ENCODE measurements at places on chromosomes 2 and 18.

DNA sequence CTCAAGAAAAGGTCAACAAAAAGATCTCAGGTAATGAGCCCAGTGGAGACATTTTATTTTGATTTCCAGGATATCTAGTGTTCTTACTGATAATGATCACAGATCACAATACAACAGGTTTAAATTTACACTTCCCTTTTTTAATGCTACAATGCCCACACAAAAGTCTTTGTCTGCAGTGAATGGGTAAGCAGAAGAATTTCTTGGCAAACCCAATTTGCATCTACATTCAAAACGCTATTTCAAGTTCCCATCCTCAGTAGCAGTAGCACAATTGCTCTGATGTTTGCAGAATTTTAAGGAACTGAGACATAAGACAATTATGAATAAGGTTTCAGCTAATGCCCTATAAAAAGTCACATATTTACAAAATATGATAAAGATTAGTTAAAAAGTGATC lies 929.4 kb upstream of the PIK3C3 start:
- H3K4me3 ChIP-seq: no peak overlapping the region
- no peak for DNase-seq
- H3K4me1 ChIP-seq: no peaks in the 10 kb centered on the region
- H3K27me3 ChIP-seq: no peaks in the 10 kb centered on the region
- no peak overlapping the region for H3K27ac ChIP-seq

GRCh38 chr18:39886136-39886535 lies 2068.9 kb upstream of the PIK3C3 start:
- H3K4me1 ChIP-seq: no peaks in the 10 kb centered on the region
- DNase-seq: no peak
- no peaks in the 10 kb centered on the region for H3K27me3 ChIP-seq
- H3K36me3 ChIP-seq: no peaks in the 10 kb centered on the region

GRCh38 chr2:74168739-74169138 lies 9.9 kb downstream of the MOB1A start:
- H3K4me1 ChIP-seq: peaks cover 17% of the 10 kb centered on the region
- no peak for DNase-seq

- H3K4me1 ChIP-seq: no peaks in the 10 kb centered on the region
- no peak for DNase-seq
- H3K36me3 ChIP-seq: no peaks in the 10 kb centered on the region
- H3K27me3 ChIP-seq: no peaks in the 10 kb centered on the region
Observed at GRCh38 chr2:241110607-241111439, 8.7 kb upstream of the MTERF4 start.

DNA sequence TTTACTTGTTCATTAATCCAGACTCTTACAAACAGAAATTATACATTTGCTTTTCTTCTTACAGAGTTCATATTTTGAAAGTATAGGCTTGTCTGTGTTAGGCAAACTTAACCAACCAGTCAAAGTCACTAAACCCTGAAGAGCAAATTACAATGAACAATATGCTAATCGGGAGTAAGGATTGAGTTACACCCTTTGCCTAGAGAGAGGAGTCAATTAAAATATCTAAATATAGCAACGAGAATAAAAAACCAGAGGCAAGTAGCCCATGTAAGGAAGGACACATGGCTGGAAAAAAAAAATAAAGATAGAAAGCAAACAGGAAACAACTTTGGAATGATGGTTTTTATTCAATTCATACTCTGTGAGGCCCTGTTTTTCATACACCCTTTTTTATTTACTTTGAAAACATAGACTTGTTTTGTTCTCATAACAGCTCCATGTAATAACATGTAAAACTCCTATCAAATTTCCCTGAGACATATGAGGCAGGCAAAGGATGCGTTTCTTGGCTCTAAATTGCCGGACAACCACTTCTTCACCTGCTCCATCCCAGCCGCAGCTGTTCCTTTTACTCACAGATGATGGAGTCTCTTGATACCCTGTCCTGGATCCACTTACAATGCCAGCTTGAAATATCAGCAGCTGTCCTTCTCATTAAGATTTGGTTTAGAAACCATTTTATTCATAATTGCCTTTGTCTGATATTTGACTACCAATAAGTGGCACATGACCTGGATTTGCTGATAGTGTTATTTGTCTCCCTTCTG lies 767.7 kb upstream of the GCFC2 start:
- no peak overlapping the region for H3K27ac ChIP-seq
- H3K27me3 ChIP-seq: no peaks in the 10 kb centered on the region
- H3K4me1 ChIP-seq: no peaks in the 10 kb centered on the region
- DNase-seq: no peak

GRCh38 chr18:811182-811891 lies 705 bp downstream of the YES1 start:
- H3K36me3 ChIP-seq: no peaks in the 10 kb centered on the region
- H3K27ac ChIP-seq: peak overlapping the region; percentile 89
- peak; percentile 20 for DNase-seq
- peak overlapping the region; percentile 86 for H3K4me3 ChIP-seq

DNA sequence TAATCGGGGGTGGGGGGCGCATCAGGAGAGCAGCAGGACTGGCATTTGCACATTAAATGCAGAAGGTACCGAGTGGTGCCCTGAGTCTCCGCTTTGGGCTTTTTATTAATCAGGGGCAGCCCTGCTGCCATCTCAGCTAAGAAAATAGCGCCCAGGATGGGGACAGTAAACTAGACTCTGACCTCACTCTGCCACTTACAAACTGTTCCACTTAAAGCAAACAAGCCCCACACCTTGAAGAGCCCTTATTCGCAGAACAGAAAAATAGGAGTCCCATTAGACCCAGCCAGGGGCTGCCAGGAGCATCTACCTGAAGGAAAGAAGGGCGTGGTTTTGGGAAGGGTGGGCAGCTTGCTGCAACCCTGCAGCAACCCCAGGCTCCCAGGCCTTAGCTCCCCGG lies 165.3 kb downstream of the TNS1 start:
- no peak overlapping the region for H3K4me3 ChIP-seq
- DNase-seq: peak; percentile 37
- H3K36me3 ChIP-seq: peaks cover 54% of the 10 kb centered on the region
- H3K27ac ChIP-seq: peak overlapping the region; percentile 83
- H3K4me1 ChIP-seq: peaks cover 100% of the 10 kb centered on the region

DNA sequence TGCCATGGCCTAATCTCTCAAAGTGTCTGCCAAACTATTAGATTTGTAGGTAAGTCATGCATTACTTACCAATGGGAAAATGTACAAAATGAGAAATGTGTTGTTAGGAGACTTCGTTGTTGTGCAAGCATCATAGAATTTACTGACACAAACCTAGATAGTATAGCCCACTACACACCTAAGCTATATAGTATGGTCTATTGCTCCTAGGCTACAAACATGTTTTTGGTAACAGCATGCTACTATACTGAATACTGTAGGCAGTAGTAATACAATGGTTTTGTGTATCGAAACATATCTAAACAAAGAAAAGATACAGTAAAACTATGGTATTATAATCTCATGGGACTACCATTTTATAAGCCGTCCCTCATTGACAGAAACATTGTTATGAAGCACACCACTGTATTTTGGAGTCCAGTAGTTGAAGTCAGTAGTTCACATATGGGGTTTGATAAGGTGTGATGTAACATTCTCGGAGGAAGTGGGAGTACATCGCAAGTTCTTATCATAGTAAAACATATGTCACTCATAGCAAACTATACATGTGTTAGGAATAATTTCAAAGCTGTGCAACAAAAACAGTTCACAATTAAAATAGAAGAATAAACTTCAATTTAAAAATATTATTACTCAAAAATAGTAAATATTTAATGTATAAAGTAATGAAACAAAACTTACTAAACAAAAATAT lies 12.0 kb upstream of the GTF2A1L start:
- no peaks in the 10 kb centered on the region for H3K36me3 ChIP-seq
- no peaks in the 10 kb centered on the region for H3K27me3 ChIP-seq
- no peak for DNase-seq
- no peak overlapping the region for H3K4me3 ChIP-seq
- H3K27ac ChIP-seq: no peak overlapping the region

GRCh38 chr2:67169417-67170140 lies 227.6 kb upstream of the ETAA1 start:
- no peaks in the 10 kb centered on the region for H3K27me3 ChIP-seq
- no peak overlapping the region for H3K4me3 ChIP-seq
- DNase-seq: no peak
- no peak overlapping the region for H3K27ac ChIP-seq
- no peaks in the 10 kb centered on the region for H3K36me3 ChIP-seq
- H3K4me1 ChIP-seq: no peaks in the 10 kb centered on the region

DNA sequence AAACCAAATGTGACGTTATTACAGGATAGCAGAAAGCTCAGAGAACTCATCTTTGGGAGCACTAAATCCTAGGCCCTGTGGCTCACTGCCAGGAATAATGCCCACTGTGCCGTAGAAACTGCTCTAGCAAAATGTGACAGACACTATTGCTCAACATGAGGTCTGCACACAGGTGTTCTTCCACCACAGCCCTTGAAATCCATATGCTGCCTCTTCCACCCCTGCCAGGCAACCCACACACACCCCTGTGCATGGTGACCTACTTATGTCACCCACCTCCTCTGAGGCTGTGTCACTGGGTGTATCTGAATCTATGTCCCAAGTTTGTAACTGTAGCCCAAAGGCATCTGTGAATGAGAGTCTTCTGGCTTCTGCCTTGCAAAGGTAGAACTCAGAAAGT lies 66.1 kb upstream of the MBOAT2 start:
- H3K27me3 ChIP-seq: no peaks in the 10 kb centered on the region
- no peaks in the 10 kb centered on the region for H3K36me3 ChIP-seq
- no peak for DNase-seq
- H3K4me3 ChIP-seq: no peak overlapping the region
- H3K27ac ChIP-seq: no peak overlapping the region
- no peaks in the 10 kb centered on the region for H3K4me1 ChIP-seq

- H3K27ac ChIP-seq: peak overlapping the region; percentile 70
- H3K36me3 ChIP-seq: no peaks in the 10 kb centered on the region
- H3K27me3 ChIP-seq: no peaks in the 10 kb centered on the region
- no peak overlapping the region for H3K4me3 ChIP-seq
- no peaks in the 10 kb centered on the region for H3K4me1 ChIP-seq
Observed at GRCh38 chr2:85680707-85681371, 12.8 kb upstream of the SFTPB start.

DNA sequence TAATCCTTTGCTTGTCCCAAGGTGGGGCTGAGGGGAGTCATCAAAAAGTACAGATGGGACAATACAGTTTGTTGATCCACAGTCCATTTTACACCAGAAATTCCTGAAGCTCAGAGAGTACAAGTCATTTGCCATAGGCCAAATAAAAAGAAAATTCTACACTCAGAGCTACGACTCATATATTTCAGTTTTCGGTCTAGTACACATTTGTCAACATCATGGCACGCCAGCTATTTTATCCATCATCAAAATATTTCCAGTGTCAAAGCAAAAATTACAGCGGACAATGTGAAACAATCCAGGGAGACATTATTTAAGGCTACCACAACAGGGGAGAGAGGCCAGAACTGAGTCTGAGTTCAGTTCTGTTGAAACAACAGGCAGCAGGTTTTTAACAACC lies 587.5 kb upstream of the DSEL start:
- no peak for DNase-seq
- no peaks in the 10 kb centered on the region for H3K36me3 ChIP-seq
- H3K27ac ChIP-seq: no peak overlapping the region

GRCh38 chr18:13288509-13289133 lies 70.1 kb downstream of the LDLRAD4 start:
- no peak overlapping the region for H3K4me3 ChIP-seq
- H3K4me1 ChIP-seq: peaks cover 22% of the 10 kb centered on the region
- no peaks in the 10 kb centered on the region for H3K27me3 ChIP-seq
- DNase-seq: no peak

DNA sequence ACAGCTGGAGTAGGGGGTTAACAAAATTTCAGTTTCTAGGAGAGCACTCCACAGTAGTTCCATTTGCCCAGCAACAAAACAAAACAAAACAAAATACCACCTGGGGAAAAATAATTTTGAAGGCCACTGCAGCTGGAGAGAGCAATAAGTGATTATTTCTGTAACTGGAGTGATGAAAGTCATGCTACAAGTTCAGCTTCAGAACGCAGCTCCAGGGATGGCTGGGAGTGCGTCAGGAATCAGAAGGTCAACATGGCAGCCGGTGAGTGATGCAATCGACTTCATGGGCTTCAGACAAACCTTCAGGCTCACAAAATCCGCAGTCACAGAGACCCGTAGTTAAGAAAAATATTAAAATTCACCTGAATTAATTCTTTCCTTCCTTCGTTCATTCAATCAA lies 41.0 kb downstream of the ABHD3 start:
- H3K4me3 ChIP-seq: no peak overlapping the region
- no peak for DNase-seq
- H3K36me3 ChIP-seq: peaks cover 8% of the 10 kb centered on the region
- no peaks in the 10 kb centered on the region for H3K27me3 ChIP-seq
- H3K27ac ChIP-seq: no peak overlapping the region
- no peaks in the 10 kb centered on the region for H3K4me1 ChIP-seq

- peaks cover 5% of the 10 kb centered on the region for H3K4me1 ChIP-seq
- H3K36me3 ChIP-seq: no peaks in the 10 kb centered on the region
- no peak overlapping the region for H3K27ac ChIP-seq
- no peaks in the 10 kb centered on the region for H3K27me3 ChIP-seq
Observed at GRCh38 chr2:20919297-20919800, 96.4 kb upstream of the LDAH start.

DNA sequence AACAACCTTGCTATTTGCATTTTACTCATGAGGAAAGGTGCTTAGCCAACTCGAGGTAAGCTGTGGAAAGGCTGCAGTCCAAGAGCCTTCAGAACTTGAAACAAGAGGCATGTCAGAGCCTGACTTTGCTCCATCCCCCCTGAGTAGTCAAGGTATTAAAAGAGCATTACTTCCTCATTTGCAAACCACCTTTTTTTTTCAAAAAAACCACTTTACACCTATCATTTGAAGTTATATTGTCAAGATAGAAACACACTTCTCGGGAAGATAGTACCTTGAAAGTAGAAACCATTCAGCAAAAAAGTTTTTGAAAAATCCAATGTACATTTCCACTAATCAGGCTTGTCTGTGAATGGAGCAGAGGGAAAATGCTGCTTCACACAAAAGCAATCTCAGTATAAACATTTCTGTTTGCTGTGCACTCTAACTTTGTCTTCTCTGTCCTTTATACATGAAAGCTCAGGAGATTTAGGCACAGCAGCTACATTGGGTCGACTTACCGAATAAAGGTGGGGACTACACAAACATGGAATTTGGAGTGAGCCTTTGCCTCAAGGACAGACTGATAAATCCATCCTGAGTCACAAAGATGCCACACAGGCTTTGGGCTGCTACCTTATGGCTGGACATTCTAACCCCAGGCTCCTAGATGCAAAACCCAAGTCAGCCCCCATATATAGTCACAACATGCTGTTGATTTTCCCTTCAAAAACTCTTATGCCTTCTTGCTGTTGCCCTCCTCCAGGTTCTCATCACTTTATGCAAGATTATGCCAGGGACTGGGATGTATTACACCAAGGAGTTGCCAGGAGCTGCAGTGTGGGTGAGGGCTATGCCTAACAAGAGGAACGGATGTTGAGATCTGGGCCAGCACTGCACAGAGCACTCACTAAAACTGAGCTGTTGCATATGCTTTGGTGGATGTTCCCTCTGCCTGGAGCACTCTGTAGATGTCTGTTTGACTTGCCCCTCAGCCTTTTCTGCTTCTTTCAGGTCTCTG lies 41.4 kb upstream of the EML4 start:
- peak overlapping the region; percentile 77 for H3K27ac ChIP-seq
- DNase-seq: no peak
- H3K36me3 ChIP-seq: no peaks in the 10 kb centered on the region
- H3K4me3 ChIP-seq: no peak overlapping the region
- H3K4me1 ChIP-seq: no peaks in the 10 kb centered on the region

All from heart left ventricle (tissue), 16 donors.